ENCODE measurements at places on chromosomes 12 and 14.

- DNase-seq = no peak
These were observed 30.2 kb downstream of the BEGAIN start for GRCh38 chr14:100556936-100557505.

GRCh38 chr14:88232771-88233170 lies 90.3 kb downstream of the KCNK10 start:
- no peak for DNase-seq

DNA sequence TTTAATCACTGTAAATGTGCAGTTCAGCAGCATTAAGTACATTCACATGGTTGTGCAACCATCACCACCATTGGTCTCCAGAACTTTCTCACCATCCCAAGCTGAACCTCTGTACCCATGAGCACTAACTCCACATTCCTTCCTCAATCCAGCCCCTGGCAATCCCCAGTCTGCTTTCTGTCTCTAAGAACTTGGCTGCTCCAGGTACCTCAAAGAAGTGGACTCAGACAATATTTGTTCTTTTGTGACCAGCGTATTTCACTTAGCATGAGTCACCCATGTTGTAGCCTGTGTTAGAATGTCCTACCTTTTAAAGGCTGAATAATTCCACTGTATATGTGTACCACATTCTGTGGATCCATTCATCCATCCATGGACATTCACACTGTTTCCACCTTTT lies 64.6 kb downstream of the SLC24A4 start:
- no peak for DNase-seq

DNA sequence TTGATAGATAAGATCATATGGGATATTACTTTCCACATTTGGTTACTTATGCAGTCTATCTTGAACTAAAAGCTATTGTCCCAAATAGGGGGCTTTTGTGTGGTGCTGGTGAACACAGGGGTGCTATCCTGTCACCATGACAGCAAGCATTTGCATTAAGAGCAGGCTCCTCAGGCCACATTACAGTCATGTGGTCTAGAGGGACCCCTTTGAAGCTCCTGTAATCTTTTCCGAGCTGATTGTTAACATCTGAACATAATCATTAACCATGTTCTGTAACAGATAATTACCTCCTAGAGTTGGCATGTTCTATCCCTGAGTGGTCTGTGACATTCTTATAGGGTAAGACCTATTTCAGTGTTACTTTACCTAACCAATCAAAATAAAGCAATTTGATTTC lies 178.8 kb downstream of the KTN1 start:
- no peak for DNase-seq

GRCh38 chr14:34081101-34081575 lies 130.3 kb upstream of the EGLN3 start:
- no peak for DNase-seq

- DNase-seq = no peak
These were observed 213.5 kb downstream of the PELI2 start for GRCh38 chr14:56331592-56332216.

DNA sequence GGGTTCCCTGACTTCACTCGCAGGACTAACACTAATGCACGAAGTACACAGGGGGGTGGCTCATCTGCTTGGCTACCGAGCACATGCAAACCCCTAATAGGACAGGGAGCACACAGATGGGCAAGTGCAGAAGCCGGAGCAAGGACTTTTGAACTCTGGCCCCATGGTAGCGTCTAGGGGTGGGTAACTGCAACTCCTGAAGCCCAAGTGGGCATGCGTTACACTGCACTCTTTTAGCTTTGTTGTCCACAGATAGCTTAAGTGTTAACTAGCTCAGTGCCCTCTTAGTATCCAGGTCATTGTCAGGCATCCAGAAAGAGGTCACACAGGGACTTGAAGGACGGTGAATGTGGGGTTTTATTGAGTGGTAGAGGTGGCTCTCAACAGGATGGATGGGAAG lies 3.0 kb upstream of the BLTP3B start:
- no peak for DNase-seq

- DNase-seq = no peak
These were observed 148.0 kb upstream of the NUDT4 start for GRCh38 chr12:93229494-93230325.

DNA sequence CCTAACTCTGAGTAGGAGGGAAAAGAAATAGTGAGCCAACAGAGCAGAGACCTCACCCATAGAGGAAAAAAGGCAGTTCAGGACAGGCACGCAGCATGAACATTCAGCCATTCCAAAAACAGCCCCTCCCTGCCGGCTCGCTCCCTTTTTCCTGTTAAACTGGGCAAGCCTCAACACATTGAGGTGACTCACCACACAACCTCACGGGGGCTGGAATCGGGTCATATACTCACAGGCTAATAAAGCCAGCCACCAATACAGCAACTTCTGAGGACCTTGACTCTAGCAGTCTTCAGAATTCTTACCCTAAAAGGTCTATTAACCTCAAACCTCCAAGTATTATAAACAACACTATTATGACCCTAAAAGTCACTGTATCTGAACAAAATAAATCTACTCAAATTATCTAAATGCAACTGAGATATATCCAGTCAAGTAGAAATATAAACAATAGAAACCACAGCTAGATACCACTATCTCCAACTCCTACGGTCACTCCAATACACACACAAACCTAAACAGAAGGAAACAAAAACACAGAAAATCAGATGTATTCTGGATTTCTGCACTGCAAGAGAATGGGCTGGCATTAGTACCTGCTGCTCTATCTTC lies 6.3 kb downstream of the YBX3 start:
- DNase-seq = no peak

GRCh38 chr12:132500142-132500855 lies 10.3 kb downstream of the FBRSL1 start:
- DNase-seq = peak; percentile 62

DNA sequence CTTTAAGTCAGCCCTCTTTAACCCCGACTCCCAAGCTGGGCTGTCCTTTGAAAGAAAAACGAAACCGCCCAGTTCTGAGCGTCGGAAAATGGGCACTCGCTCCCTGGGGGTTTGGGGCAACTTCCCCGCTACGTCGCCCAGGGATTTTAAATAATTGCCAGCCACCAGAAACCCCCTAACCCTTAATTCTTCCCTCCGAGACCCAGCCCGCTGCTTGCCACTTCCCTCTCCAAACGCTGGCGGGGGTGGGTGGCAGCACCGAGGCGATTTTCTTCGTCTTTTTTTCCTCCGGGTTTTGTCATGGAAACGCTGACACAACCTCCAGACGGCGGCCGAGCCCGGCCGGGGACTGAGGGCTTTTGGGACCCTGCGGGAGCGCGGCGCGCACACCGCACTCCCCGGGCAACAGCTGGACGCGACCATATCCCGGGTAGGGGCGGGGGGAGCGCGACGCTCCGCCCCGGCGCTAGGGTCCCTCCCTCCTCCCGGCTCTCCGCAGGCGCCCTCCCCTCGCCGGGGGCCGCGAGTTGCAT lies at the start of gene CHST11:
CHST11 (plus strand) TSS at position 532 of the 533 bp plus-strand sequence.
- peak; percentile 94 for DNase-seq

DNA sequence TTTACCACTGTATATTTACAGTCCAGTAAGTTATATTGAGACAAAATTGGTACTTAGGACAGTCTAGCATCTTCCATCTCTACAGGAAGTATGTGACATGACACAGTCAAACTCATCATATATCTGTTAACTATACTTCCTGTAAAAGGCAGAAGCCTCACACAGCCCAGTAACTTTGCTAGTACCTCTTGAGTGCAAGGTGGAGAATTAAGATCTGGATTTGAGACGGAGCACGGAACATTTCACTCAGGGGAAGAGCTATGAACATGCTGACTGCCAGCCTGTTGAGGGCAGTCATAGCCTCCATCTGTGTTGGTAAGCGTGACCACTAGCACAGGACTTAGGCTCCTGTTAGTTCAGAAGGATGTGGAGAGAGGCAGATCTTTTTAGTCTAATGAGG lies 333.7 kb upstream of the OR4E1 start:
- no peak for DNase-seq

GRCh38 chr14:99772371-99773283 lies 20.6 kb upstream of the EML1 start:
- no peak for DNase-seq

GRCh38 chr14:67852926-67853604 lies 33.5 kb downstream of the RAD51B start:
- DNase-seq = peak; percentile 85

GRCh38 chr12:100794441-100795173 lies at the start of gene ANO4:
Gene ANO4 (plus strand): TSS chr12:100794776. CDS start chr12:100901786, 107,010 bp downstream.
- DNase-seq = no peak

DNA sequence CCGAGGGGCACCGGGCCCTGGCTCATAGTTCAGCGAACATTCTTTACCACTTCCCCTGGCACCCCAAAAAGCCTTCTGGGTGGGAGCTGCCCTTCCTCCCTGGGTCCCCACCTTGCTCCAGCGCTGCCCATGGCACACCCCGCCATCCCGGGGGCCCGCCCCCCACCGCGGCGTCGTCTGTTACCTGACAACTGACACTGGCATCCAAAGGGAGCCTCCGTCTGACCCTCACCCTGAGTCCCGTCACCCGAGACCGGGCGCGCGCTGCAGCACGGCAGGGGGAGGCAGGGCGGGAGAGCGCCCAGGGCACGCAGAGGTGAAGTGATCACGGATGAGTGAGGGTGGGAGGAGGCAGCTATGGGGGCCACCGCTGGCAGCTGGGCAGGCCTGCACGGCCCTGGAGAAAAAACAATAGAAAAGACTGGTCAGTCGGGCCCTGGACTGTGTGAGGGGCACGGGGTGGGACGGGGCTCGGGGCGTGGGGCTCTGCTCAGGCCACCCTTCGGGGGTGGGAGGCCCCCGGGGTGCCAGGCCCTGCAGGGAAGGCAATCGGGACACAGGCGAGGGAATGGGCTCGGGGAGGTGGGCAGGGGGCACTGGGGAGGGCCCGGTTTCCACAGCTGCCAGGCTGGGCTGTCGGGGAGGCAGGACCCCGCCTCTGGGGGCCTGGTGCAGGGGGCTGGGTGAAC lies 40.7 kb downstream of the BCL11B start:
- no peak for DNase-seq

DNA sequence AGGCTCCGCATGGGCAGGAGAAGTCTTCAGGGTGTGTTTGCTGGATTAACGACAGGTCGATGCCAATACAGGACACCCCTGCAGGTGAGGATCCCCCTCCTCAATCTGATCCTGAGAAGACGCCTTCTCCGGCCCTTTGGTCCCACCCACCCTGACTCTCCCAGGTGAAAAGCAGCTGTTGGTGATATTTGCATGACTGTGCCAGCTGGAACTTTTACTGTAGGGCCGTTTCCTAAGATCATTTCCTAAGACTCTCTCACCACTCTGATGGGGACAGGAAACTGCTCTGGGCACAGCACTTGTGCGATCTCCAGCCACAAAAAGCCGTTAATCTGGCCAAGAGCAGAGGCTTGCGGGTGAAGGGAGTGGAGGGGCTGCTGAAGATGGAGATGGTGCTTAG lies 16.8 kb upstream of the EIF5 start:
- no peak for DNase-seq

GRCh38 chr12:66456612-66457011 lies 154.3 kb downstream of the HELB start:
- DNase-seq = no peak

- DNase-seq = peak; percentile 67
These were observed 9.6 kb downstream of the OR6S1 start for GRCh38 chr14:20631880-20632389.

DNA sequence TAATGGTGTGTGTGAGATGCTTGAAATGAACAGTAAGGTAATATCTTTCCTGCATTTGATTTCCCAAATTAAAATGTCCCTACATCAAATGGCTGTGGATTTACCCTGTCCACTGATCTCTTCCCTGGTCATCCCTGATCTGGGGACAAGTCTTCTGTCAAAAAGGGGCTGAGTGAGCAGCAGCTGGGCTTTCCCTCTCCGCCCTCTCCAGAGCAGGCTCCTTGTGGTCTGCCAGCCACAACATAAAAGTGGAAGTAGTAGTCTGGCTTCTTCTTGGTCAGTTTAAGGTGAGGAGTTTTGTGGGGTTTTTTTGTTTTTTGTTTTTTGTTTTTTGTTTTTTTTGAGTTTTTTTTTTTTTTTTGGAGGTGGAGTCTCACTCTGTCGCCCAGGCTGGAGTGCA lies 25.2 kb upstream of the PLXNC1 start:
- peak; percentile 75 for DNase-seq

DNA sequence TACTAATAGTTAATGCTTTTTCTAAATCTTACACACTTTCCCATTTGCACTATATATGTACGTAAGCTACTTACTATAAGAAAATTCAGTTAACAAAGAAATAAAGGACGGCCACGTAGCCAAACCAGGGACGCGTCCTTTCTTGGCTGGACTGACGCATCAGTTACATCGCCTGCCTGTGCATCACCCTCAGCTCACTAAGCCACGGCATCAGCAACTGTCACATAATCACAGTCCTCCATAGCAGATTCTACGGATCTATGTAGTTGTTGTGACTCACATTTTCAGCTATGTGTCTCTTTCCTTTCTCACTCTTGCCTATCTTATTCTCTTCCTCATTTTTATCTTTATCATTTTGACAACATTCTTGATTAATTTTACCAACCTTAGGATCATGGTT lies 38.1 kb upstream of the C12orf50 start:
- no peak for DNase-seq

- DNase-seq = no peak
These were observed 64.5 kb upstream of the SLC35F4 start for GRCh38 chr14:57930241-57930975.

DNA sequence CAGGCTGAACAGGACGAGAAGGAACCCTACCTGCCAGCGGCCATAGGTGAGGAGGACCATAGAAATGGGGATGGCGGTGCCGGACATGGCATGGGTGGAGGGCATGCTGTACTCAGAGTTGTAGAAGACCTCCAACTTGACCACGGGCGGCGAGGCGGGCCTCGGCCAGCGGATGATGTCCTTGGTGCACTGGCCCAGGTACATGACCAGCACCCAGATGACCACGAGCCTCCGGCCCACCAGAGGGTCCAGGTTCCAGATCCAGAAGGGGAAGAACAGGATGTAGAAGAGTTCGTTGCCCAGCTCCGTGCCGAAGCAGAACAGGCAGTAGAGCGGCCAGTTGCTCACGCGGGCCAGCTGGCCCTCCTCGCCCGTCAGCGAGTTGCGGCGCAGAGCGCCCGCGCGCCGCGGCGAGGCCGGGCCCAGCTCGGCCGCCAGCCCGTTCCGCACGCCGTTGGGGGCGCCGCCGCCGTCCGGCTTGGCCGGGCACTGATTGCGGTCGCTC lies 582 bp downstream of the SGPP1 start:
- DNase-seq = peak; percentile 58

DNA sequence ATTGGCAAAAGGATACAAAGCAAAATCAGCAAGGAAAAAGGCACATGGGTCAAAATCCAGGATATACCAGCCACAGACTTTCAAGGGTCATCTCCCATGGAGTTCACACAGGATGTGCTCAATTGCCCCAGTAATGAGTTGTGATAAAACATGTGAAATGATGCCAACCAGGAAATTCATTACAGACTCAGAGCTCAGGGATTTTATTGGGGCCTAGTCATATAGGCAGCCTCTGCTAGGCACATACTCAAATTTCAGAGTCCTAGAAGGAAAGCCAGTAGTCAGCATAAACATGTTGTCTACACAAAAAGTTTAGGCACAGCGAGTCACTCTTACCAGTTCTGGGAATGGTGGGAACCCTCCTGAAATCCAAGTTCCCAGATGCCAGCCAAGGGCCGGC lies 64.4 kb upstream of the OSBPL8 start:
- no peak for DNase-seq

DNA sequence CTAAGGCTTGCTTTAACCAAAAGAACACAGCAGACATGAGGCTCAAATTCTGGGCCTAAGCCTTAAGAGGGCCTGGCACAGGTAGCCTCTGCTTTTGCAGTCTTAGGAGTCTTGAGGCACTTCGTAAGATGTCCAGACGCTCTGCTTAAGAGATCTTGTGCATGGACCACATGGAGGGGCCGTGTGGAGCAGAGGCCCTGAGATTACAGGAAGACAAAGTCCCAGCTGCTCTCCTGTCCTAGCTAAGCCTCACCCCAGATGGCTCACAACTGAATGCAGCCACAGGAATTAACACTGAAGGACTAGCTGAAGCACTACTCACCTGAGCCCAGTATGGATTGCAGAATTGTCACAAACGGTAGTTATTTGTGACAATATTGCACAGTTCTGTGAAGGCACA lies 446.0 kb downstream of the PDZRN4 start:
- no peak for DNase-seq
